Posterior cingulate gyrus (tissue), 11 donors: ENCODE measurements at places on chromosomes 3 and 15.
A peak's percentile ranks its signal among the peaks of the same experiment; 100 is the strongest.

DNA sequence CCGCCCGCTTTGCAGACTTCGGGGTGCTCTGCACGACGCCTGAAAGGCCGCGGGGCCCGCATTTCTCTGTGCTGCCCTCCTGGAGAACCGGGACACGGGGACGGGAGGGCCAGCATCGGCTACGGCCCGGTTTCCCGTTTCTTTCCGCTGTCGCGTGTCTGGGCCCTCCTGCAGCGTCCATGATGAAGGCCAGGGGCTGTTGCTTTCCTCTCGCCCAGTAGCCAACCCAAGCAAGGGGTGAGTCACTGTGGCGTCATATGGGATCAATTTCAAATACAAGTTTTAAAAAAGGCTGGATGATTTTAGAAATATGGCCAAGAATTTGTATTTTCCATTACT, 435 bp downstream of the SLC35G2 start:
- peak; percentile 32 for DNase-seq

GRCh38 chr3:26827169-26827568, 204.6 kb downstream of the LRRC3B start:
- peak; percentile 27 for DNase-seq

- DNase-seq: no peak
Observed at GRCh38 chr15:45630917-45631691, 3.7 kb upstream of the SQOR start.

GRCh38 chr3:118077332-118077731, 957.3 kb downstream of the IGSF11 start:
- no peak for DNase-seq

GRCh38 chr3:168707900-168708299, 612.2 kb upstream of the GOLIM4 start:
- no peak for DNase-seq

DNA sequence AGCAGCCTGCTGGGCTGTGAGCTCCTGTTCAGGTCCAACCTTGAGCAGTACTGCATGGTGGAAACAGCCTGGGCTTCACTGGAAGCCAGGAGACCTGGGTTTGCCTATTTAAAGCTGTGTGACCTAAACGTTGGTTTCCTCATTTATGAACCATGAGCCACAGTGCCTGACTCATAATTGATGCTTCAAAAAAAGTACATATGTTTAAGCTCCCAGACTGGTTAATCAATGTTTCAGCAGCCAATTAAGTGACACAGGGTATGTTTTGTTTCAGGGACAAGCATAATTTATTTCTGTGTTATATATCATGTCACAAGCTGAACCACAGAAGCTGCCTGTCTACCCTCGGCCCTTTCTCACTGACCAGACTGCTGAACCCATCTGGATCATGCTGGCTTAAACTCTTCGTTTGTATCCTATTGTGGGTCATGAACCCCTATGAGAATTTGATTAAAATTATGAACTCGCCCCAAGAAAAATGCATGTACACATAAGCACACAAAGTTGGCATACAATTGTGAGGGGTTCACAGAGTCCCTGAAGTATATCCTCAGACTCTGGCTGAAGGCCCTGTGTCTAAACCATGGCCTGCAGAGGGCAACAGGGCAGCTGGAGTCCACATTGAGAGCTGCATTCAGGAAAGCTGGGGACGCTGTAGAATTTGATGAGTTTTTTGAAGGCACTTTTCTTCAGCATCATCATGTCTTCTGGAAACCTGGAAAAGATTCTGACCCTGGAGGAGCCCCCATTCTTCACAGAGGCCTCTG, 23.7 kb downstream of the HDC start:
- no peak for DNase-seq

DNA sequence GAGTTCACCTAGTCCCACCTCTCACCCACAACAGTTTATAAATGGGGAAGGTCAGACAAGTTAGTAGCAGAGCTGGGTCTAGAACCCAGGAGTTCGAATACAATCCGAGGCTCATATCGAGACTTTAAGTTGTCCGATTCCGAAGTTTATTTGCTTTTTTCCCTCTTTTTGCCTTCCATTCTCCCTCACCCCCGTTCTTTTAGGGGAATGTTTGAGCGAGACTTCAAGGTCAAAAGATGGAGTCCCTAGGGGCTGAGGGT, 7.3 kb downstream of the BCL6 start:
- no peak for DNase-seq

GRCh38 chr15:69457304-69458280, 5.0 kb downstream of the RPLP1 start:
- DNase-seq: no peak
